ENCODE measurements at places on chromosomes 11 and 22. TPM values are rescaled to one million over a fixed set of nuclear protein-coding genes. Genes with fewer than 3 reads are reported as not detected.
A peak's percentile ranks its signal among the peaks of the same experiment; 100 is the strongest.

DNA sequence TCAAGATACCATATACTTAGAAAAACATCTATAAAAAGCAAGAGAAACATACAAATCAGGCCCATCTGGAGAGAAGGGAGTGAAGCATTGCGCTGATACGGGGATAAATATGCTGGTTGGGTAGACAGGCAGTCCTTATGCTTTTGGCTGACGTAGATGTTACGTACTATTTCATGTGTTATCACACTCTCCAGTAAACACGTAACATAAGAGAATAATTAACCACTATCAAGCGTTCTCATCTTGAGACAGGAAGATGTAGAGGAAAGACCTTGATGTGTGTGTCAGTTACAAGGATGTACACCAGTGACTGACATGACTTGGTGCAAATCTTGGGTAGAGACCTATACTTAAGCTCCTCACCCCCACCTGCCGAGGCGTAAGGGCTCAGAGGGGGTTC lies 86.7 kb upstream of the PRODH start:
- H3K27me3 ChIP-seq: no peaks in the 10 kb centered on the region
- H3K36me3 ChIP-seq: no peaks in the 10 kb centered on the region
- no peak for DNase-seq
- no peak overlapping the region for H3K27ac ChIP-seq

DNA sequence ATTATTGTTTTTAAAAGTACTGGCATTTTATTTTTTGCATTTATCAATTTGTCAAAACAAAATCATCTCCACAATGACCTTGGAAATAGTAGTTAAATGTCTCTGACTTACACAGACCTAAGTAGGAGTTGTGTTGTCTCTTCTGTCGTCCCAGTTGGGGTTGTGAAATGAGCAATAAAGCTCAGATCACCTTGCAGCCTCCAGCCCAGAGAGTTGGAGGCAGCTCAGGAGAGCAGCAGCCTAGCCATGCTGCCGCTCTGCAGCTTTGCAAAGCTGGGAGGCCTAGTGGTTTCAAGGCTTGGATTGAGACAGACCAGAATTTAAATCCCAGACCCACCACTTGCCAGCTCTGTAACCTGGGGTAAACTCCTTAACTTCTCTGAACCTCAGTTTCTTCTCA lies 65.2 kb upstream of the CRYBB3 start:
- H3K27ac ChIP-seq: no peak overlapping the region
- no peaks in the 10 kb centered on the region for H3K36me3 ChIP-seq
- no peak for DNase-seq

GRCh38 chr11:12963792-12964536 lies 45.2 kb upstream of the RASSF10 start:
- no peak overlapping the region for H3K27ac ChIP-seq
- no peak overlapping the region for H3K4me3 ChIP-seq
- H3K4me1 ChIP-seq: no peaks in the 10 kb centered on the region
- no peaks in the 10 kb centered on the region for H3K36me3 ChIP-seq
- DNase-seq: no peak

DNA sequence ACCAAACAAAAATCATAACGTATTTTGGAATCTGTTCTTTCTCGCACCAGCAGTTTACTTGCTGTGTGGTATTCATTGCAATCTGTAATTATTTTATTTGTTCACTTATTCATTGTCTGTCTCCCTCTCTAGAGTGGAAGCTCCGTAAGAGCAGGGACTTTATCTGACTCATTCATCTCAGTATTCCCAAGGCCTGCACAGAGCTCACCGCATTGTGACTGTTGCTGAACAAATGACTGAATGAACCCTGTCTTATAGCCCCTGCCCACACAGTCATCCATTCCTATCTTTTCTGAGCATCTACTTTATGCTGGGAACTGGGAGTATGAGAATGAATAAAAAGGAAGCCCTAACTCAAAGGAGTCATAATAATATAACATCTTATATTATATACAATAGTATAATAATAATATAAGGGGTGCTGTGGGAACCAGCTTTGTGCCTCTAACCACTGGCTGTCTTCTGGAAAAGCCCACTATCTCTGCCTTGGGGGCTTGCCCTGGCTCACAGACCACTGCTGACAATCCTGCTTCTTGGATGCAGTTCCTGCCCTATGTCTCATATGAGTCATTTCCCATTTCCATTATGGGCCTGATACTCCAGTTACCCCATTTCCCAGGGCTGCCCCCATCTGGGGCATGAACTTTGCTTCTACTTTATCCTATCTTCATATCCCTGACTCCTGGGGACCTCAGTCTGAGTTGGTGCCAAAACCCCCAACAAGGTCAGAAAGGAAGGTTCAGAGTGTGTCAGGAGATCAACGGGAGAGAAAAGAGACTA lies 11.0 kb downstream of the XRRA1 start:
- no peaks in the 10 kb centered on the region for H3K4me1 ChIP-seq
- H3K4me3 ChIP-seq: no peak overlapping the region
- H3K27me3 ChIP-seq: no peaks in the 10 kb centered on the region

- no peaks in the 10 kb centered on the region for H3K27me3 ChIP-seq
- peaks cover 83% of the 10 kb centered on the region for H3K4me1 ChIP-seq
- H3K27ac ChIP-seq: peak overlapping the region; percentile 40
- H3K4me3 ChIP-seq: peak overlapping the region; percentile 63
- no peak for DNase-seq
- H3K36me3 ChIP-seq: no peaks in the 10 kb centered on the region
Measured at GRCh38 chr11:848380-848931, 5.8 kb downstream of the TSPAN4 start.

DNA sequence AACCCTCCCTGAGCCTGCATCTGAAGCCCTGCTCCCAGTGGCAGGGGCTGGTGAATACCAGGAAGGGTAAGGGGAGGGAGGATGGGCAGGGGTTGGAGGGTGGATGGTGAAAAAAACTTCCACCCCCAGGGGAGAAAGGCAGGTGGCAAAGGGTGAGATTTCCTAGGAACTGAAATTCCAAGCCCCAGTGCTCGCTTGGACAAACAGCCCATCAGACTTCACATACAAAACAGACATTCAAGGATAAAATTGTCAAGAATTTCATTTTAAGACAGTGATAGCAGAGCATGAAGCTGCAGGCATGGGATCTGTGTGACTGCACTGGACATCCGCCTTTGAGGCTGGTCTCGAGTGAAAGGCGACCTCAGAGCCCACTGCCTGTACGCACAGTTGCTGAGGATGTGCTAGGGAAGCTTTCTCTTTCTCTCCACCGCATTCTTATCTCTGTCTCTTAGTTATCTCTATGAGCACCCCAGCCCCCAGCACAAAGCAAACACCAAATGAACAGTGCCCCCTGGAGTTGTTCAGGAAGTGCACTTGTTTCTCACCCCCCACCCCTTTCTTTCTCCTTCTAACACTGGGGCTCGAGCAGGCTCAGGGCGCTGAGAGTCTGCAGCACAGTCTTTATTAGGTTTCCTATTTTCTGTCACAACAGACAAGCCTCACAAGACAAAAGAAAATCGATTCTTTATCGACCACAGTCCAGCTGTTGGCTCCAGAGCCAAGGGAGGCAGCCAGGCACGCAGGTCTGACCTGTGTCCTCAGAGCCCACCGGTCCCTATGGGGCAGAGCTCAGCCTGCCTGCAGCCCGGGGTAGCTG lies 237.3 kb upstream of the NCAM1 start:
- DNase-seq: peak; percentile 74
- H3K4me3 ChIP-seq: no peak overlapping the region
- no peaks in the 10 kb centered on the region for H3K27me3 ChIP-seq
- no peaks in the 10 kb centered on the region for H3K36me3 ChIP-seq
- H3K4me1 ChIP-seq: no peaks in the 10 kb centered on the region
- H3K27ac ChIP-seq: no peak overlapping the region

DNA sequence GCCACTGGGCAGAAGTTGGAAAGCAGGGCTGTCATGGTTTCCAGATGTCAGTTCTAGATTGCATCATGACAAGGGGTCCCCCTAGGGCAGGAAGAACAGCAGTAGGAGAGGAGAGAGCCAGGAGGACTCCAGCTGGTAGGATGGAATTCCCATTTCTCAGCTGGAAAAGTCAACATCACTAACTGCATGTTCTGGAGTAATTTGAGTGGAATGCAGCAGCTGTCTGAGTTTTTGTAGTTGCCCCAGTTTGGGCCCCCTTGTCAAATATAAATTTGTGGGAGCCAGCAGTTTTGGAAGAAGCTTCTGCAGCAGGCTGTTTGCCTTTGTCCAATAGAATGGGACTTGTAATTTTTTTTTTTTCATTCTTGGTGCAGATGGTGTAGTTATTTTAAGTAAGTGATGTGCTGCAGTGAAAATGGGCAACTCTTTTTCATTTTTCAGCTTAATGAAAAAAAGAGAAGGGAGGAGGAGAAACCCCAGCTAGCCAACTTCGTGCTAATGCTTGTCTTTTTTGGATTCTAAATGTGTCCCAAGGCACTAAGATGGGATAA lies 86.9 kb downstream of the LDLRAD3 start:
- H3K36me3 ChIP-seq: no peaks in the 10 kb centered on the region
- DNase-seq: no peak
- H3K27me3 ChIP-seq: no peaks in the 10 kb centered on the region
- H3K4me1 ChIP-seq: peaks cover 24% of the 10 kb centered on the region

- no peaks in the 10 kb centered on the region for H3K4me1 ChIP-seq
- DNase-seq: no peak
- no peak overlapping the region for H3K4me3 ChIP-seq
- H3K27ac ChIP-seq: no peak overlapping the region
- no peaks in the 10 kb centered on the region for H3K36me3 ChIP-seq
Measured at GRCh38 chr11:107184986-107185385, 166.7 kb upstream of the GUCY1A2 start.

DNA sequence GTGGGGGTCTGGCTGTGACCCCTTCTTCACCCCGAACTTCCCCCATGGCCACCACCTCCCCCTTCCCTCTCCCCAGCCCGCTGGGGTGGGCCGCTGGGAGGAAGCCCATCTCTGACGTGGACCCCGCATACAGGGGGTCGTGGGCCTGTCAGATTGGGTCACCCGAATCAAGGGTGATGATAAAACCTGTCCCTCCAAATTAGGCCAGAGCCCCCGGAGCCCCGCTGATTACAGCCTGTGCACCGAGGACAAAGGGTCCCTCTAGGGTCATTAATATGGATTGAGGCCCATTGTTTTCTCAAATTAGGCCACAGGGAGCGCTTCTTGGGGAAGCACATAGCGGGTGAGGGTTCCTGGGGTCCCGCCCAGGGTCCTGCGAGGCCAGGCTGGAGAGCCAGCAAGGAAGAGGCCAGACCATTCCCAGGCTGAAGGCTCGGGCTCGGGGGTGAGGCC lies 4.9 kb upstream of the LINC01488 start:
- H3K27me3 ChIP-seq: no peaks in the 10 kb centered on the region
- peaks cover 15% of the 10 kb centered on the region for H3K4me1 ChIP-seq
- H3K27ac ChIP-seq: no peak overlapping the region
- DNase-seq: no peak

DNA sequence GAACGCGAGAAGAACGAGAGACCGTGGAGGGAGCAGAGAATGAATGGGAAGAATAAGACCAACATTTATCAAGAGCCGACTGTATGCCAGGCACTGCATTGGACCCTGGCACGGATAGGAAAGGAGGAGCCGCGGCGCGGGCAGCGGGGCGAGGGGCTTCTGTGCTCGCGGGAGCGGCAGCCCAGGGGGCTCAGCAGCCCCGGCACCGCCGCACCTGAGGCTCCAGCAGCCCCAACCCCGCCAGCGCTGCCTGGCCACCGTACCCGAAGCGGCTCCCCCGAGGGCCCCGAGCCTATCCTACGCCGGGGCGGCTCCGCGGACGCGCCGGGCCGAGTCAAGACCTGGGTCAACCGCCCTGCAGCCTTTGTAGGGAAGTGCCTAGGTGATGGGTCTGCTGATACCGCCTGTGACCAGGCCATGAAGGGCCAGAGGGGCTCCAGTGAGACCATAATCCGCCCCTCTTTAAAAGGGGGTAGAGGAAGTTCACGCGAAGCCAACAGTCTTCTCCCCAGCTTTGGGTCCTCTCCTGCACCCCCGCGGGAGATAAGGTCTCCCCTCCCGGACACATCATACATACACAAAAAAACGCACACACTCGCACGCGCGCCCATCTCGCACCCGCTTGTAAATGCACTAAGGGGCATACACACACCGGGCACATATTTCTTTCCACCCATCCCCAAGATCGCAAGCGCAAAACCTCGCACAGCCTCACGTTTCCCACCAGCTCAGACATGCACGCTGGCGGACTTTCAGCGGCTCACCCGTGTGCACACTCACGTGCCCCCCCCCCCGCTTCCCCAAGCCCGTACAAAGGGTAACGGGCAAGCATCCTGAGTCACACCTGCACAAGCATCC lies 935 bp upstream of the RTN4RL2 start:
- H3K4me3 ChIP-seq: peak overlapping the region; percentile 41
- no peak overlapping the region for H3K27ac ChIP-seq
- no peaks in the 10 kb centered on the region for H3K36me3 ChIP-seq
- H3K27me3 ChIP-seq: no peaks in the 10 kb centered on the region
- H3K4me1 ChIP-seq: peaks cover 39% of the 10 kb centered on the region

DNA sequence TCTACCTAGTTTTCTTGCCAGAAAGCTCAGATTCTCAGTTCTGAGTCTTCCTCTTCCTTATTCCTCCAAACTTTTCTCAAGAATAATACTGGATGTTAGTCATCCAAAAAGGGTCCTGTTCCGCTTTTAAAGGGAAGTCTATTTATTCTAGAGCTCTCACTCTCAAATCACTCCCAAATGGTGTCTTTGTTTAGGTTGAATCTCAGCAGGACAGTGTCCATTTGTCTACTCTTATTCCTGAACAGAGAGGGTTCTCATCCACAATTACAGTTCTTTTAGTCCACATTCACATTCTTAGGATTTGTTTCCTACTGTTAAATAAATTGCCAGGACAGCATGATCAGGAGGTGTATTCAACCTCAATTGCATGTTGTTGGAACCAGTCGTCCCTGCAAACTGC lies 61.3 kb downstream of the MUC15 start:
- DNase-seq: no peak
- H3K36me3 ChIP-seq: no peaks in the 10 kb centered on the region
- H3K4me1 ChIP-seq: no peaks in the 10 kb centered on the region
- no peaks in the 10 kb centered on the region for H3K27me3 ChIP-seq
- no peak overlapping the region for H3K27ac ChIP-seq
- H3K4me3 ChIP-seq: no peak overlapping the region

- H3K36me3 ChIP-seq: no peaks in the 10 kb centered on the region
- no peak overlapping the region for H3K27ac ChIP-seq
- H3K4me3 ChIP-seq: peak overlapping the region; percentile 2
- no peaks in the 10 kb centered on the region for H3K27me3 ChIP-seq
- DNase-seq: no peak
Measured at GRCh38 chr22:25566186-25566897, 1.9 kb downstream of the GRK3 start.

- H3K4me3 ChIP-seq: no peak overlapping the region
- H3K27me3 ChIP-seq: no peaks in the 10 kb centered on the region
- H3K36me3 ChIP-seq: no peaks in the 10 kb centered on the region
- H3K27ac ChIP-seq: no peak overlapping the region
- H3K4me1 ChIP-seq: no peaks in the 10 kb centered on the region
- no peak for DNase-seq
Measured at GRCh38 chr11:6505577-6506240, 8.6 kb downstream of the DNHD1 start.

GRCh38 chr22:36510966-36511881 lies 4.4 kb upstream of the FOXRED2 start:
- peaks cover 59% of the 10 kb centered on the region for H3K36me3 ChIP-seq
- no peak overlapping the region for H3K27ac ChIP-seq
- peaks cover 23% of the 10 kb centered on the region for H3K4me1 ChIP-seq
- DNase-seq: no peak
- H3K4me3 ChIP-seq: no peak overlapping the region

- H3K36me3 ChIP-seq: no peaks in the 10 kb centered on the region
- no peaks in the 10 kb centered on the region for H3K4me1 ChIP-seq
- no peaks in the 10 kb centered on the region for H3K27me3 ChIP-seq
Measured at GRCh38 chr11:2542406-2542805, 97.6 kb downstream of the KCNQ1 start.

Gene MRGPRF
- 84.5 TPM for total RNA-seq

Gene RIMBP3B
- not detected for total RNA-seq

Gene GPHA2
- not detected for total RNA-seq

Gene ISX
- total RNA-seq: not detected

Gene SLC29A2
- 4.2 TPM for total RNA-seq

Gene HTR3B
- not detected for total RNA-seq

Gene MB
- not detected for total RNA-seq

Gene MLC1
- total RNA-seq: 29.2 TPM

Gene PHETA2
- total RNA-seq: 14.2 TPM
